ENCODE measurements at places on chromosomes 2 and 18.

- no peak for DNase-seq
Measured at GRCh38 chr2:175025946-175026345, 20.8 kb upstream of the CHN1 start.

DNA sequence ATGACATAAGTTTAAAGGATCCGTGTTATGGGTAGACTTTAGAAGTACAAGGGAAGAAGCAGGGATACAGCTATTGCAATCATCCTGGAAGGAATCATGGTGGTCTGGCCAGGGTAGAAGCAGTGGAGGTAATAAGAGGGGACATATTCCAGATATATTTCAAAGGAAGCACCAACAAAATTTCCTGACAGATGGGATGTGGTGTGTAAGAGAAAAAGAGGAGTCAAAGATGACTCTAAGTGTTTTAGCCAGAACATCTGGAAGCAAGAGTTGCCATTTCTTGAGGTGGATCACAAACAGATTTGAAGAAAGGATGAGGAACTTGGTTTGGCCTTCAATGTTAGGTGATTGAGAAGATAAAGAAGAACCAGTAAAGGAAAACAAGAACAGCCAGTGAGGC is 133.1 kb upstream of the CTAGE1 start:
- no peak for DNase-seq

- DNase-seq = no peak
Measured at GRCh38 chr2:37224063-37224462, 7.3 kb downstream of the CEBPZ start.

GRCh38 chr2:103165836-103166235 is 404.0 kb downstream of the TMEM182 start:
- no peak for DNase-seq

GRCh38 chr18:48616484-48617255 is 77.8 kb downstream of the CTIF start:
- DNase-seq = no peak

DNA sequence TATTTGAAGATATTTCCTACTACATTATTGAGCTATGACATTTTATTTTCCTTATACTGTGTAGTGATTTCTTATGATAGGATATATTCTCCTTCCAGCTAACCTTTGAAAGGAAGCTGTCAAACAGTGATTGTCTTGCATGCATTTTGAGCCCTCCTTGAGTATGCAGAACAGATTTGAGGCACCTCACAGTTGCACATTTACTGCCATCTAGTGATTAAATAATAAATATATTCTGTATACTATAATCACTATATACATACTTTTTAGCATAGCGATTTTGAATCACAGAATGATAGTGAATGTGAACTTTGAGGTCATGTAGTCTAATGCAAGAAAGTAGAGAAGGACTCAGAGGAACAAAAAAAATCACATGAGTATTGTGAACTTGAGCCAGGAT is 268.4 kb upstream of the CDH19 start:
- no peak for DNase-seq

Data from urothelium cell line (cell line).